ENCODE measurements at places on chromosomes 4 and X.

GRCh38 chr4:6472387-6473263 is at the start of gene PPP2R2C:
Gene PPP2R2C (minus strand): TSS chr4:6472614. CDS start chr4:6472229, 385 bp downstream.
- DNase-seq, result no peak

DNA sequence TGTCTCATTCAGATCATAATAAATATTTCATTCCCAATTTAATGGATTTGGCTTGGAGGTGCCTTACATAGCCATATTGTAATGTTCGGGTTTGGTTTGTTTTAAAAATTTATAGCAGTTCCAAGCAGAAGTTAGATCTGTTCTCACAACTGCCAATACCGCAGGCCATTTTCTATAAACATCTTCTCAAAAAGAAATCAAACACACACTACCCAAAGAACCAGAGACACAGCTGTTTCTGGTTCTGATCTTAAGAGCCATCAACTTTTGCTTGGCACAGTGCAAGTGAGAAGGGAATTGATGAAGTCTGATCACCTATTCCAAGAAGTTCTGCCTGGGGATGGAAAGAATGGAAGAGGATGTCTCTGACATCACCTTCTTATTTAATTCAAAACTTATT is 22.9 kb downstream of the MID1IP1 start:
- DNase-seq, result no peak

- no peak for DNase-seq
Observed at GRCh38 chrX:386239-386767, 404 bp downstream of the PPP2R3B start.

DNA sequence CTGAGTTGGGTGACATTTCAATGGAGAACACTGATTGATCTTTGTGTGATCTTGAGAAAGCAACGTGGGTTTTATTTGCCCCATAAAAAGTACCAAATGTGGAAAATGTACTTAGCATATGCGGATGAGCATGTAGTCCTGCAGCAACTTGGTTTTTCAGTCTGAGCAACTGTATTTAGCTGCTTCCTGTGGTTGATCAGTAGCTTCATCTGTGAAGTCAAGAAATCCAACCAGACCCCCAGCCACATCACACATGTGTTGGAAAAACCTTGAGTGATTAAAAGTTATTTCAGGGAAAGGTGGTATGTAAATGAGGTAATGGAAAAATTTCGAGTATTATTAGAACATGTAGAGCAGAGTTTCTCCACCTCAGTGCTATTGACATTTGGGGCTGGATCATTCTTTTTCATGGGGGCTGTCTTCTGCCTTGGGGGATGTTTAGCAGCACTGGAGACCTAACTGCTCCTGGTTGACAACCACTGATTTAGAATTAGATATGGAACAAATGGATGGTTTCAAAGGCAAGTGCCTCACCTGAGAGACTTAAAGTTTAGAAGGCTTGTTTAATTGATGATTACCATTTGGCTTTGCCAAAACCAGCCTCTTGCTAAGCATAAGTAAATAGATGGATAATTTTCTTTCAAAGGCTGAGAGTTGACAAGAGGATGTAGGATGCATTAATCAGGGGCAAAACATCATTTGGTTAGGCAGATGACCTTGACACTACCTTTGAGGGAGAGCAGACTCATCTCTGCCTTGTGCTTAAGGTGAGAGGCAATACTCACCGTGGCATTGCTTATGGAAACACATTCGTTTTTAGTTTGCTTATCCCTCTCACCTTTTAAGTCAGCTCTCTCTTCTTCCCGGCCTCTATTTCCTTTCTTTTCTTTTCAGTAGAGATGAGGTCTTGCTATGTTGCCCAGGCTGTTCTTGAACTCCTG is 193.0 kb upstream of the RPS6KA3 start:
- DNase-seq, result peak; percentile 0

- DNase-seq, result no peak
Observed at GRCh38 chr4:38023347-38024205, 63.4 kb downstream of the PTTG2 start.

DNA sequence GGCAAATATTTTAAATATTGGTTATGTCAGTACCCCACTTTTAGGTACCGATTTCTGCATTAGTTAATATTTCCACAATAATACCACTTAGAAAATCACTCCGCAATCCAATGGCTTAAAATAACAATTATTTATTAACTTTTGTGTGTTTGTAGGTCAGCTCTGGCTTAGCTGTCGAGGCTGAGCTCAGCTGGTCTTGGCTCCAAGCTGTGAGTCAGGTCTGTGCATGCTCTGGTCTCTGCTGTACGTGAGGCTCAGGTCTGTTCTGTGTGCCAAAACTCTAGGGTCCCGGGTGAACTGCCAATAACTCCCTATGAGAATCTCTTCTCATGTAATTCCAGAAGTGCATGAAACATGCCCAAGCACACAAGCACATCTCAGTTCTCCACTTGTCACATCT is 245.8 kb upstream of the GK2 start:
- DNase-seq, result no peak

DNA sequence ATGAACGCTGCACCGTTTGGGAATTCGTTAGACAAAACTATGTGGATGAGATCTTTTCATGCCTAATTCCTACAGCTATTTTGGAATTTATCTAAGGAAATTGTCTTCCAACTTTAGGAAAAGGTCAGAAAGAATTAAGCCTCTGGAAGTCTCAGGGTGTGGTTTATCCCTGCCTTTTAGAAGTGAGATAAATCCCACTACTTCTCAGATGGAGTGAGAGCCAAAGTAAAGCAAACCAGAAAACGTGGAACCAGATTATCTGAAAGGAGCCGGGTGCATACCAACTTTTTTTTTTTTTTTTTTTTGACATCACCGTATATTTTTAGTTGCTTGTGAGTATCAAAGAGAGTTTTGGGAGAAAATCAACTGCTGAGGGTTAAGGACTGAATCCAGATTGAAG is 79.6 kb downstream of the VCX2 start:
- DNase-seq, result no peak

DNA sequence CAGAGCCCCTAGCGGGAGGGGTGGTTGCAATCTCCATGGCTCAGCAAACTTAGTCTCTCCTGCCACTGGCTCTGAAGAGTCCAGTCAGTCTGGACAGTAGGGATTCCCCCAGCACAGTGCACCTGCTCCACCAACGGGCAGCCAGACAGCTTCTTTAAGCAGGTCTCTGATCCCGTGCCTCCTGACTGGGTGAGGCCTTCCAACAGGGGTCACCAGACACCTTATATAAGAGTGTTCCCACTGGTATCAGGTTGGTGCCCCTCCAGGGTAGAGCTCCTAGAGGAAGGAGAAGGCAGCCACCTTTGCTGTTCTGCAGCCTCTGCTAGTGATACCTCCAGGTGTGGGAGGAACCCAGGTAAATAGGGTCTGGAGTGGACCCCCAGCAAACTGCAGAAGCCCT is 1393.4 kb downstream of the STIM2 start:
- no peak for DNase-seq

- no peak for DNase-seq
Observed at GRCh38 chr4:24279911-24280375, 304.4 kb downstream of the DHX15 start.

GRCh38 chrX:121836000-121836399 is 788.6 kb downstream of the GLUD2 start:
- no peak for DNase-seq

DNA sequence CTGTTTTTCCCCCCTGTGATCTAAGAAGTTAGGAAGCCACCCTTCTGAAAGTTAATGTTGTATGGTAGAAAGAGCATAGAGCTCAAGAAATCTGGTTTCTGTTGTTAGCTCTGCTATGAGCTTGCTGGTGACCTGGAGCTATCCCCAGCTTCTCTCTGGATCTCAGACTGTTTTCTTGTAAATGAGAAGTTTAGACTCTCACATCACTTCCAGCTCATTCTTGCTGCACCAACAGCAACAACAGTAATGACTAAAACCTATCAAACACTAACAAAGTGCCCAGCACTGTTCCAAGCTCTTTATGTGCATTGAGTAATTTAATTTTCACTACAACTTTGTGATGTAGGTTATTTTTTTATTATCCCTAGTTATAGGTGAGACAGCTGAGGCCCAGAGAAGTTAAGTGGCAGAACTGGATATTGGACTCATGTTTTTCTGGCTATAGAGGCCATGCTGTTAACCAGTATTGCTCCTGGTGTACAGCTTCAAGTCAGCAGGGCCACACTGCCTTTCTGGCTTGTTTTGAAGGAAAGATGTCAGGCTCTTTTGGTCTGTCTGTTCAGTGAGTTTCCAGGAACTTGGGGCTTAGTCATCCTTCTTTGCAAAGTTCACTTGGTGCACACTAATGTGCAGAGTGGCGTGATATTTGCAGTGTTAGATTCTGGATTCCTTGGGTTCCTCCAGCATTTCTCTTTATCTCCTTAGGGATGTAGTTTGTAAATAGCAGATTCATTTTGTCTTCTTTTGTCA is 27.8 kb upstream of the TMEM164 start:
- DNase-seq, result no peak

DNA sequence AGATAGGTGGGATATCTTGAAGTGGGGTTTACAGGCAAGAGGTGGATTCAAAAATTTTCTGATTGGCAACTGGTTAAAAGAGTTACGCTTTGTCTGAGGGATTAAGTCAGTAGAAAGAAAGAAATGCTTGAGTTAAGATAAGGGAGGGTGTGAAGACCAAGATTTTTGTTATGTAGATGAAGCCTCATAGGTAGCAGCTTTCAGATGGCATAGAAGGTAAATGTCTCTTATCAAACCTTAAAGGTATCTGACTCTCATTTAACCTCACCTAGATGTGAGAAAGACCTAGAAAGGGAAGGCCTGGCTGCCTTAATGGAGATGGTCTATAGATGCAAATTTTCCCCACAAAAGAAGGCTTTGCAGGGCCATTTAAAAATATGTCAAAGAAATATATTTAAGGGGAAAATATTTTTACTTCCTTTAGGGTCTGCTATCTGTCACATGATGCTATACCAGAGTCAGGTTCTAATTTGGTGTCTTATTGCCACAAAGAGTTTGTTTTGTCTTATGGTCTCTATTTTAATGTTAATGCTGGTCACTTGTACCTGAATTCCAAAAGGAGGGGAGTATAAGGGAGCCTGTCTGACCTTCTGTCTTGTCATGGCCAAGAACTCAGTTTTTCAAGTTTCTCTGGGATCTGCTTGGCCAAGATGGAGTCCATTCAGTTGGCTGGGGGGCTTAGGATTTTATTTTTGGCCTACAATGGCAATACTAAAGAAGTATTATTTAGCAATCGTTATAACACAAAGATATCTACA is 699.1 kb upstream of the AMOT start:
- DNase-seq, result no peak

DNA sequence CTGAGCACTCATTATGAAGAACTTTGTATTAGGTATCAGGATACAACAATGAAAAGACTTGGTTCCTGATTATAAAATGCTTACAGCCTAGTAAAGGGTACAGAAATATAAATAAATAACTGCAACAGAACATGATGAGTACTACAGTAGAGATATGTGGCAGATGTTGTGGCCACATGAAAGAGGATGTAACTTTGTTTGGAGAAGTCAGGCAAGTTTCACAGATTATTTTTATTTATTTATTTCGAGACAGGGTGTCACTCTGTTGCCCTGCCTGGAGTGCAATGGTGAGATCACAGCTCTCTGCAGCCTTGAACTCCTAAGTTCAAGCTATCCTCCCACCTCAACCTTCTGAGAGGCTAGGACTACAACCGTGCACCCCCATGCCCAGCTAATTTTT is 15.8 kb upstream of the UBE2K start:
- no peak for DNase-seq

DNA sequence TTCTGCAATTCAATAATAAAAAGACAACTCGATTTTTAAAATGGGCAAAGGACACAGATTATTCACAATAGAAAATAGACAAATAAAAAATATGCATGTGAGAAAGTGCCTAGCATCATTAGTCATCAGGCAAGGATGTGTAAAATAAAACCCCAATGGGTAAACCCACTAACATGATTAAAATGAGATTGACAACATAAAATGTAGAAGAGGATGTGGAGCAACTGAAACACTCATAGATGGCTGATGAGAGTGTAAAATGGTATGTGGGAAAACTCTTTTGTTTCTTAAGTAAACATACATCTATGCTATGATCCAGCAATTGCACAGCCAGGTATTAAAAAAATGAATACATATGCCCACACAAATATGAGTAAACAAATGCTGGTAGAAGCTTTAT is 177.6 kb downstream of the IQCM start:
- no peak for DNase-seq

- DNase-seq, result no peak
Observed at GRCh38 chr4:26459054-26459755, 31.1 kb downstream of the CCKAR start.

DNA sequence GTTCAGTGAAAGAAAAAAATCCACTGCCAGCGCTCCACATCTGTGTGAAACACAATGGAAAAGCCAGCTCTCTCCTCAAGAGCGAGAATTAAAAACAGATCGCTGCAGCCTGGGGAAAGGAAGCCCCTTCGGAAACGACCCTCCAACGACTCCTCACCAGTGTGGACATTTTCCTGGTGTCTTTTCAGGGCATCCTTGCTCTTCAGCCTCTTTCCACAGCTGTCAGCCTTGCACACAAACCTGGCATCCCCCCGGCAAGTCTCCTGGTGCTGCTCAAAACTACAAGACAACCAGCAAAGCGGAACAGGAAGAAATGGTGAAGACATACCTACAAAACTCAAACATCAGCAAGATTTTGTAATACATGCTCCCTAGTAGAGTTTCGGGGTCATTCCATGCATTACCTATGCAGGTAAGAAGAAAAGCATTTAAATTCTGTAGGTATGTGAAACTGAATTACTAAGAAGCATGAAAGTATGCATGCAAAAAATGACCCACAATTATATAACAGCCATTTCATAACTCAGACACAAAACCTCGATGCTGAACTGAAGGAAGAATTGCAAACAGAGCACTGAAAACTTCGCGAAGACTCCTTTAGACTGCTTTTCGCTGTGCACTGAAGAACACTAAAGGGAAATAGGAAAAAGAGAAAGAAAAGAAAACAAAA is 106.1 kb downstream of the PRDM5 start:
- DNase-seq, result no peak

DNA sequence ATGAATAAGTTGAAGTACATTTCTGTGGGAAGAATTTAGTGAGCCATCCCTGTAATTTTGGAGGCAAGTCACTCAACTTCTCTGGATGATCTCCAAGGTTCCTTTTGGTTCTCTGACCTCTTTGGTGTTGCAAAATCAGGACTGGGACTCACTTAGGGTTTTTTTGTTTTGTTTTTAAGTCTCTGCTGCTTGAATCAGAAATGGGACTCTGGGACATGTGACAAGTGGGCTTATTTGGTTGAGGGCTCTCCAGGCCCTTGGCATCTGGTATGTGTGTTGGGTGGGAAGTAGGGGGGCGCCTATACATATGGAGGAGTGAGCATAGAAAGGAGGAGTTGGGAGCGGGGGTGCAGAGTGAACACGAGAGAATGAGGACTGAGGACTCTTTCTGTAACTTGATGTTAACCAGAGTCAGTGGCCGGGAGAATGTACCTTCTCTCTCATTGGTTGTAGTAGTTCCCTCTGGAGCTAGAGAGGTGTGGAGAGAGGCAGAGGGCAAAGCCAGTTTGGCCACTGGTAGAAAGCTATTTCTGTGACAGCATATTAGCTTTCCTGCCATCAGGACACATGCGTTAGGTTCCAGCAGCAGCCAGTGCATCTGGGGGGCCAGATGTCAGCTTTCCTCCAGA is 1.9 kb downstream of the ARHGAP10 start:
- DNase-seq, result no peak

Measured in caudate nucleus (tissue), 63 donors.